Stimulated activated CD4-positive, alpha-beta T cell treated with anti-CD3 and anti-CD28 coated beads, Interleukin-15, amount 100 ng/mL, for 1 hour (primary cell): ENCODE measurements at places on chromosomes 12 and 14.

GRCh38 chr12:50052964-50053363, 4.4 kb upstream of the ASIC1 start:
- no peak for DNase-seq

GRCh38 chr12:89777733-89778379, 69.2 kb upstream of the ATP2B1 start:
- DNase-seq = no peak

GRCh38 chr14:101367421-101368261, 193.7 kb upstream of the DIO3 start:
- DNase-seq = no peak

DNA sequence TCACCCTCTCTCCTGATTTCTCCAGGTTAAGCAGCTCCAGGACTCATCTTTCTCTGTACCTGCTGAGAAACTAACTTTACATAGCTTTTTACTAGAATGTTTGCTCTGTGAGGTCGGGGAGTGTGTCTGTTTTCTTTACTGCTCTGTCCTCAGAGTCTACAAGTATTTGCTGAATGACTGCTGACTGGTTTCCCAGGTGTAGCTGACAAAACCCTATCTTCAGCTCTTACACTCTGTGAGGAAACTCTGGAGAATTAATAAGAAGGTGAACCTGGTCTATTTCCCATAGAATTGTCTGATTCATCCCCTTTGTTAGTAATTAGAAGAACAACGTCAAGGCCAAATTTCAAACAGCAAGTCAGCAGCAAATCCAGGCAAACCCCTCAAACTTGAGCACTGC, 226.8 kb downstream of the ZFP36L1 start:
- DNase-seq = no peak
